Left renal cortex interstitium (tissue), 4 donors: ENCODE measurements at places on chromosomes 2 and 18.

DNA sequence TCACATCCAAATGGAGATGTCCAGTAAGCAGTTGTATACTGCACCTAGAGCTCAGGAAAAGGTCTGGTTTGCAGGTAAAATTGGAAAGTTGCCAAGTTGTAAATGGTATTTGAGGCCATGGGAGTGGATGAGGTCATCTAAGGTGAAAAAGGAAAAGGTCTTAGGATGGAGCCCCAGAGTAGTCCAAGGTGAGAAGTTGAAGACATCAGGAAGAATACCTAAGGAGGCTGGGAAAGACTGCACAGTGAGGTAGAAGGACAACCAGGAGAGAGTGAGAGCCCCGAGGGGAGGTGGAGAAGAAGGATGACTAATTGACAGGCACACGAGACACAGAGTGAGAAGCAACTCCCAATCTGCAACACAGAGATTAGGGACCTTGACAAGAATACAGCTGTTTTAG lies 10.7 kb downstream of the DPP4 start:
- no peak for DNase-seq

GRCh38 chr2:79596403-79596802 lies 83.6 kb downstream of the CTNNA2 start:
- DNase-seq, result no peak

DNA sequence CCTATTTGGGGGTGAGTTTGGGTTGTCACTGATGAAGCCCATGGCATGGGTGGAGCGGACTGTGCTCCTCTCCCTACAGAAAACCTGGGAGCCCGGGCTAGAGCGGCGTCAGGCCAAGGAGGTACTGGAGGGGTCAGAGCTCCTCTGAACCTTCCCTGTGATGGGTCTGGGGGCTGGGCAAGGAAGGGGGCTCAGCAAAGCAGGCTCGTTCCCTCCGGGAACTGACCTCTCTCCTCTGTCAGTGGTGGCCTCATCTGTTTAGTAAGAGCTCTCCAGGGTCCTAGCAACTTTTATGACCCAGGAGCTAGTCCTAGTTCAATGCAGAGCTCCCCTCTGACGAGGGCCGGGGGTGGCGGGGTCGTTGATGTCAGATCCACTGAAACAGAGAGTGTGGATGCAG lies 62.4 kb upstream of the OTOF start:
- DNase-seq, result no peak

- DNase-seq, result no peak
Measured at GRCh38 chr2:122539311-122539710, 783.9 kb downstream of the TSN start.

DNA sequence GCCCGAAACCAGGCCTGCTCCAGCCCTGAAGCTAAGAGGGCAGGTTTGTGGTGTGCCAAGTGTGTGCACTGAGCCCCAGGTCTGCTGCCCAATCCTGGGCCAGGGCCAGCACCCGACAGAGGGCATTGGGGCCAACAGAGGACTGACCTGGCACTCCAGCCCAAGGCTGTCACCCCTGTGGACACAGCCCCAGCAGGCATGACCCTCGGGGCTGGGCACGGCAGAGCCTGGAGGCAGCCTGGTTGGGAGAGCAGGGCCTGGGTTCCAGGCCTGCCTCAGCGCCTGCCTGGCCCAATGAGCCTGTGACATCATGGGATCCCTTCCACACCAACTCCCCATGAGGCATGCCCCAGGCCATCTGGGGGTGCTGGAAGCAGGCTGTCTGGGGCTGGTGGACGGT lies 10.8 kb upstream of the SNED1 start:
- no peak for DNase-seq

DNA sequence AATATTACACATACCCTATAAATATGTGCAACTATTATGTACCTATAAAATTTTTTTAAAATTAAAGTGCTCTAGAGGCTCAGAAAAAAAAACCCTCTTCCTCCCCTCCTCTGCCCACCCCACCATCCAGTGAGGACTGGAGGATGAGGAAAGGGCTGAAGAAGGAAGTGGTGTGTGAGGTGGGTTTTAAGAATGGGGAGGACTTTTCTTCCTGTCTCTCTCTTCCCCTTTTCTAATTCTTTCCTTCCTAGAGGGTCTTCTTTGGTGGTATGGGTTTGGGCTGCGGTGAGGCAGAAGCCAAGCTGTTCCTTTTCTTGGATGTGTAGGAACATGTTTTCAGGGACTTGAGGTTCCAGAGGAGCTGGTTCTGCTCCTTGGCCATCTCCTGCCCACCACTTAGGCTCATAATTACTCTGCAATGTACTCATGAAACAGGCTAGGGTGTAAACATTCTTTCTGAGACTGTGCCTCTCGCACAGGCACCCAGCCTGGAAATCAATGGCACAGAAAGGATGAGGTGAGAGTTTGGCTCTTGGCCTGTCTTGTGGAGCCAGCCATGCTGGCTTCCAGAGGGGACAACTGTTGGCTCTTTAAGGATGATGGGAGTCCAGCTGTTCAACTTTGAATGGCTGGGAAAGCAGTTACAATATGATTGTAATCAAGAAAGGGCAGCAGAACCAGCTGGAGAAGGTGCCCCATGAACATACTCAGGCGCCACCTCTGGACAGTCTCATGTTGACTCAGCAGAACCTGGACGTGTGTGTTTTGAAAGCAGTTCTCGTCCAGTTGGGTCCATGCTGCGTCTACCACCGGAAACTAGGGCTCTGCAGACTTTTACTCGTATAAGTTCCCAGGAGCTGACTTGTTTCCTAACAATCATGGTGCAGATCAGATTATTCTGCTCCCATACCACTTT lies 38.3 kb downstream of the IL1RL2 start:
- no peak for DNase-seq

GRCh38 chr2:17079262-17079661 lies 413.6 kb upstream of the CYRIA start:
- no peak for DNase-seq

DNA sequence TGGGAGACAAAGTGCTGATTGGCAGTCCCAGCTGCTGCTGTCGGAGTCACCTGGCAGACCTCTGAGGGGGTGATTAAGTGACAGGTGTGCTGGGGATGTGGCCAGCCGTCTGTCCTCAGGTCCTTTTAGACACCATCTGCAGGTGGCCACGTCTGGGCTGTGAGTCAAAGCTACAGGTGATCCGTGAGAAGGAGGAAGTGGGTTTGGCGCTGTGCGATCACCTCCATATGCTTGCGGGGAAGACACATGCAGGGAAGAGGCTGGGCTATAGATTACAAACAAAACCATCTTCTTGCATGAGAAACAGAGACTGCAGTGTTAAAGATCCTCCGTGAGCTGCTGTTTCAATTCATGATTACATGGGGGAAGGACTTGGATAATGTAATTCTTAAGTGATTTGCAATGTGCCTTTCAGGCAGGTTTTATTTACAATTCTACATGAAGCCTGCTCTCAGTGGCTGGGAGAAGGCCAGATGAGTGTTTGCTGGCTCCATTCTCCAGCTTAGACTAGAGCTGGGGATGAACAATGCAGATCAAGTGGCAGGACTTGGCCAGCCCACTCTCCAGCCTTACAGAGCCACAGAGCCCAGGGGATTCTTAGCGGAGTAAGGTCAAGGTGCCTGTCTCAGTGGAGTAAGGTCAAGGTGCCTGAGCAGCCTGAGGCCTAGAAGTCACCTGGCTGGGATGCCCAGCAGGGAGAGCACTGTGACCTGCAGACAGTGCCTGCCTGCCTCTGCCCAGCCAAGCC lies 87.8 kb downstream of the LYPD1 start:
- DNase-seq, result no peak

- no peak for DNase-seq
Measured at GRCh38 chr2:105880637-105881036, 135.9 kb downstream of the NCK2 start.

- no peak for DNase-seq
Measured at GRCh38 chr18:77000527-77000926, 132.1 kb downstream of the MBP start.

- no peak for DNase-seq
Measured at GRCh38 chr2:218046238-218046637, 22.8 kb upstream of the RUFY4 start.
